ENCODE measurements at places on chromosomes 16 and 17.

GRCh38 chr16:12062343-12063003 lies 85.9 kb downstream of the SNX29 start:
- no peak for DNase-seq

DNA sequence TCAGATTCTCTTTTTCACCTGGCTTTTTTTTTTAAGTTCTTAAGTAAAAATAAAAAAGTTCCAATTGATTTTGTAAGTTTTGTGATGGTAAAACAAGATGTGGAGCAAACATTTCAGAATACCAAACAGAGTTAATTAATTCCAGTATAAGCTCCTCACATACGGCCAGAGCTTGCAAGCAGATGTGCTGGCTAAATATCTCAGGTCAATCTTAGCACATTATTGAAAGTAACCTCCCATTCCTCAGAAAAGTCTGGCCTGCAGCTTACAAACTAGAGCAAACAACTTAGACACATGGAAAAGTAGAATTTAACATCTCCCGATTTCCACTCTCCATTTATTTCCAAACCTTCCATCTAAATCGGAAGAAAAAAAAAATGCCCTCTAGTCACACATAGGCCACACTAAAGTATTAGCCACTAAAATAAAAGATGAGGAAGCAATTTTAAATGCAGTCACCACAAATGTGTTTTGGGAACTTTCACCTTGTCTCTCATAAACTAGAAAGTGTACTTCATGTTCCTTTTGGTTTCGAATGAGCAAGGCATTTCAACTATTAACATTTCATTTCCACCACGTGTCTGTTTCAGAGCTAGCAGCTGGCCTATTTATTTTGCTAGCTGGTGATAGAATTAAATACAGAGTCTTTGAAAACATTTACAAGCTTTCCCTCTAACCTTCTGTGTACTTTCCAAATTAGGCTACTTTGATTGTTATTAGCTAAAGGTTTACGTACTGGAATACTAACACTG lies 143.3 kb downstream of the STX8 start:
- no peak for DNase-seq

GRCh38 chr17:17403899-17404576 lies 72.8 kb upstream of the MED9 start:
- DNase-seq = peak; percentile 52

DNA sequence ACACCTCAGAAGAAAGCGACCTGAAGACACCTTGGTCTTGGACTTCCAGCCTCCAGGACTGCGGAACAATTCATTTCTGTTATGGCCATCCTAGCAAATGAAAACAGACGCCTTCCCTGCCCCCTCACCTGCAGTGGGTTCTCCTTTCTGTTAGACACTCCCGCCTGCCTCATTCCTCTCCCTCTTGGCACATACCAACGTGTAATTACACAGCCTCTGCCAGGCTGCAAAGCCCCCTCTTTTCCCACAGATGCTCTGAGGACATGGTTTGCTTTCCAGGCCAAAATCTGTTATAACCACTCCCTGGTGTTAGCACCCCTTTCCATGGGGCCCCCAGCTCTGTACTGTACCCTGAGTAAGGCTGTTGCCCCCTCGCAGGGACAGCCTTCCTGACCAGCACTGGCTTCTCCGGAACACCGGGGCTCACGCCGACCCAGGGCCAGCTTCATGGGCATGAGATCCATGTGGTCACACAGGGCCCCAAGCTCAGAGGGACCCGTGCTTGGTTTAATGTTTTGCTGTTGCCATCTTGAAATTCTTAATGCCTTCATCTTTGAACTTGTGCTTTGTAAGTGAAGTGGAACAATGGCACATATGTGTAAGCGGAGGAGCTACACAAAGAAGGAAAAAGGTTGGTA lies 64.1 kb downstream of the SDK2 start:
- no peak for DNase-seq

DNA sequence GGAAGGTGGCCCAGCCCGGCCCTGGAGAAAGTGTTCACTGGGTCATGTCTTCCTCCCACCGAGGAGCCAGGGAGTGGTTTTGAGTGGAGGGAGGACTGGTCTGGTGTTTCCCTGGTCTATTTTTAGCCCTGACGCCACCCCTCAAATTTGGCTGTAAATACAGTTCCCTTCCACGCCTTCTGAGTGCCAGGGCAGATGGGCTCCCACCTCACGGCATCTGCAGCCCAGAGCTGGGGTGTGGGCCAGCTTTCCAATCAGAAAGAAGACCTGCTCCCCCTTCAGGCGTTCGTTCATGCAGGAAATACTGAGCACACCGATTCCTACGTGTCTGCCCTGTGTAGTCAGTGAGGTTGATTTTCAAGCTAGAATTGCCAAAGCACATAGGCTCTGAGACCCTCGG lies 53.7 kb downstream of the SNX20 start:
- DNase-seq = peak; percentile 46
